ENCODE measurements at places on chromosomes 13 and 19.
A peak's percentile ranks its signal among the peaks of the same experiment; 100 is the strongest.

GRCh38 chr19:32718286-32718685 lies 1.3 kb upstream of the TDRD12 start:
- H3K27ac ChIP-seq, result no peak overlapping the region
- DNase-seq, result no peak
- H3K4me3 ChIP-seq, result no peak overlapping the region
- no peaks in the 10 kb centered on the region for H3K27me3 ChIP-seq
- no peaks in the 10 kb centered on the region for H3K36me3 ChIP-seq

- H3K36me3 ChIP-seq, result no peaks in the 10 kb centered on the region
- peak overlapping the region; percentile 53 for H3K4me3 ChIP-seq
- peak; percentile 78 for DNase-seq
- H3K4me1 ChIP-seq, result peaks cover 2% of the 10 kb centered on the region
- peak overlapping the region; percentile 42 for H3K27ac ChIP-seq
These were observed 630 bp downstream of the RAP2A start for GRCh38 chr13:97434397-97435201.

- H3K4me3 ChIP-seq, result no peak overlapping the region
- H3K4me1 ChIP-seq, result no peaks in the 10 kb centered on the region
- no peak for DNase-seq
- no peaks in the 10 kb centered on the region for H3K36me3 ChIP-seq
- H3K27ac ChIP-seq, result no peak overlapping the region
These were observed 65.8 kb upstream of the SLITRK6 start for GRCh38 chr13:85864963-85865530.

- H3K4me1 ChIP-seq, result no peaks in the 10 kb centered on the region
- no peaks in the 10 kb centered on the region for H3K36me3 ChIP-seq
- H3K4me3 ChIP-seq, result peak overlapping the region; percentile 95
These were observed 2.7 kb downstream of the DACH1 start for GRCh38 chr13:71864094-71864985.

DNA sequence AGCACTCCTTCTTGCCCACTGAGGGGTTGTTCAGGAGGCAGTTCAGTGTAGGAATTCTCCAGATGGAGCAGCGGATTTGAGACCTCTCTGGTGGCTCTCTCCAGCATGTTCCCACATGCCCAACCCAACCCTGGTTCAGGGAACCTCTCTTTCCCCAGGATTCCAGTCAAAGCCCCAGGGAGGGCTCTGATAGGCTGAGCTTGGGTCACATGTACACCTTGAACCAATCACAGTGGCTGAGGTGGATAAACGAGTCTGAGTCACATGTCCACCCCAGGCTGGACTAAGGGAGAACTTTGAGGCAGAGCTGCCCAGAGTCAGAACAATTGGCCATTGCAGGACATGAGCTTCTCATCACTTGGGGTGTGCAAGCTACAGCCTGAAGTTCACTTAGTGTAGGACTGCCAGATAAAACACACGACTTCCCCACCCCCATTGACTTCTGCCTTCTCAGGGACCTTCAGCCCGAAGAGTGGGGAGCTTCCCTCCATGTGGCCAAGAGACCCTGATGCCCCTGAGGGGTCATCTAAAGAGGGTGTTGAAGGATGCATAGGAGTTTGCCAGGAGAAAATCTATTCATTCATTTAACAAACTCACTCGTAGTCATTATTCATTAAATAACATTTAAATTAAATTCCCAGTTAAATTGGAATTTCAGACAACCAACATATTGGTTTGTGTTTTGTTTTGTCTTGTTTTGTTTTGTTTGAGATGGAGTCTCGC lies 4.0 kb upstream of the MAST3 start:
- H3K27me3 ChIP-seq, result no peaks in the 10 kb centered on the region
- no peaks in the 10 kb centered on the region for H3K4me1 ChIP-seq
- DNase-seq, result no peak
- no peaks in the 10 kb centered on the region for H3K36me3 ChIP-seq
- H3K27ac ChIP-seq, result no peak overlapping the region
- no peak overlapping the region for H3K4me3 ChIP-seq

- no peak overlapping the region for H3K4me3 ChIP-seq
- no peaks in the 10 kb centered on the region for H3K4me1 ChIP-seq
- no peak for DNase-seq
- H3K36me3 ChIP-seq, result peaks cover 3% of the 10 kb centered on the region
These were observed 21.9 kb downstream of the CCL25 start for GRCh38 chr19:8074501-8074900.

DNA sequence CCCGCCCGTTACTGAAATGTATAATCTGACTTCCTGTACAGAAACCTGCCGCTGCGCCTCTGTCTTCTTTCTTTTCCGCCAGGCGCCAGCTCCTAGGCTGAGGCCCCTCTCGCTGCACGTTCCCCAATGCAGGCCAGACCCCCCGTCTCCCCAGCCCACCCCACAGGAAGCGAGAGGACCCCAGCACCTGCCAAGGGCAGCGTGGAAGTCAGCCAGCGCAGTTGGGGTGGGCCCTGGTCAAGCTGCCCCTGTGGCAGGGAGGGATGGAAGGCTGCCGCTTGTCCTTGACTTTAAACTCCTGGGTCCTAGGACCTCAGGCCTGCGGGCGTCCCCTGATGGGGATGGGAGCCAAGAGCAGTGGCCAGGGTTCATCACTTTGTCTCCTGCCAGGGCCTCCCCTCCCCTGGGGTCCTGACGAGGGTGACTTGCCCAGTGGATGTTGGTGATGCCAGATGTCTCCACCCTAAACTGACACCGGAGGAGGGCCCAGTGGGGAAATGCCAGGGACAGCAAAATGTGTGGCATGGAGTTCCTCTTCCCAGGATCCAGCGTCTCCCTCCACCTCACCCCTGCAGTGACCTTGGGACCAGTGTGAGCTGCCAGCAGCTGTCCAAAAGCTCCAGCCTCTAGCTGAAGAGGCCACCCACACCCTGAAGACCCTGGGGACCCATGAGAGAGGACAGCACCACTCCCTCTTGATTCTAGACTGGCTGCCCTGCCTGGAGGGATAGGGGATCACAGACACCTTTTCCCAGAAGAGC lies 8.5 kb upstream of the MARCHF2 start:
- H3K27me3 ChIP-seq, result no peaks in the 10 kb centered on the region
- H3K4me3 ChIP-seq, result no peak overlapping the region
- H3K4me1 ChIP-seq, result no peaks in the 10 kb centered on the region
- no peak for DNase-seq
- no peak overlapping the region for H3K27ac ChIP-seq
- H3K36me3 ChIP-seq, result peaks cover 9% of the 10 kb centered on the region

GRCh38 chr13:110629735-110630134 lies 14.4 kb downstream of the NAXD start:
- no peak overlapping the region for H3K27ac ChIP-seq
- peaks cover 13% of the 10 kb centered on the region for H3K36me3 ChIP-seq
- no peaks in the 10 kb centered on the region for H3K4me1 ChIP-seq
- H3K4me3 ChIP-seq, result no peak overlapping the region
- DNase-seq, result no peak
- no peaks in the 10 kb centered on the region for H3K27me3 ChIP-seq

All from small intestine (tissue), 16 donors.